ENCODE measurements at places on chromosomes 2 and 18. TPM values are rescaled to one million over a fixed set of nuclear protein-coding genes. Genes with fewer than 3 reads are reported as not detected.

Gene MAP2
- 0.28 TPM for total RNA-seq

Gene TNFAIP6
- 2.2 TPM for total RNA-seq

DNA sequence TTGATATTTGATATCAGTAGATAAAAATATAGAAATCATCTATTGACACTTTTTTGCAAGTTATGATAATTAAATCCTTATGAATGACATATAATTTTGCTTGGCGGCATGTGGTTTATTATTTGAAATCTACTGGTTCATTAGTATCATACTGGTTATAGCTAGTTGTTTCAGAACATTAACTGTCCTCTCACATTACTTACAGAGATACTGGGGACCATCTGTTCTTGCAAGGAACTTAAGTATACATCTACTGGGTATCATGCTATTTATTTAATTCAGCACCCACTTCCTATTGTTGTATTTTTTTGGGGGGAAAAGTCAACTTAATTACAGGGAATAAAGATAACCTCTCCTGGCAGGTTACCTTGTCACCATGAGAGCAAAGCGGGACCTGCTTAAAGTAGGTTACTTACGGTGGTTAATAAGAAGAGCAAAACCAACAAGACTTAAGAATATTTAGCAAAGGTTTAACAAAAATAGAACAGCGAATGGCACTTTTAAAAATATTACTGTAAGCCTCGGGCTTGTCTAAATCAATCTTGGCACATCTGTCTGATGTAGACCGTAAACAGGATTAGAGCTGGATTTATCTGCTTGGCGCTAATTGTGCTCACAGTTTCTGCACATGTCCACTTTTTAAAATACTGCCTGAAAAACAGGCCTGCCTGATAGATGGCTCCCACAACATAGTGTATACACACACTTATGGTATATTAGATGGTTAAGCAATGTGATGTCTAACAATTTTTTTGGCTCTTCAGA lies 41.8 kb downstream of the CERKL start:
- DNase-seq: no peak

GRCh38 chr2:166157578-166157977 lies 29.8 kb upstream of the SCN1A start:
- DNase-seq: no peak

DNA sequence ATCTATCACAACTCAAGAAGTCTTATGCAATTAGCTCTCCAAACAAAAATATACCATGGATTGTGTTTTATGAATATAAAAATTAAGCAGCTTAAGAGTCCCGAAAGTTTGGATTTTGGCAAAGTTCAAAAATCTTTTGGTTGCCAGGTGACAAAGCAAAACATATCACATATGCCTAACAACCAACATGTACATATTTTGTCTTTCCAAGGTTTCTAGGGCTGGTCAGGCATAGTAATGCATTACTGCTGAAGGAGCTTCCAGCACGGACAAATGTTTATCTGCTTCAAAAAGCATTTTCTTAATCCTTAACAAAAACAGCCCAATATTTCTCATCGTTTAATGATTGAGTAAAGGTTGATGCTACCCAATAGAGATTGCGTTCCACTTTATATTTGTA lies 1327.1 kb upstream of the ZEB2 start:
- peak; percentile 0 for DNase-seq

DNA sequence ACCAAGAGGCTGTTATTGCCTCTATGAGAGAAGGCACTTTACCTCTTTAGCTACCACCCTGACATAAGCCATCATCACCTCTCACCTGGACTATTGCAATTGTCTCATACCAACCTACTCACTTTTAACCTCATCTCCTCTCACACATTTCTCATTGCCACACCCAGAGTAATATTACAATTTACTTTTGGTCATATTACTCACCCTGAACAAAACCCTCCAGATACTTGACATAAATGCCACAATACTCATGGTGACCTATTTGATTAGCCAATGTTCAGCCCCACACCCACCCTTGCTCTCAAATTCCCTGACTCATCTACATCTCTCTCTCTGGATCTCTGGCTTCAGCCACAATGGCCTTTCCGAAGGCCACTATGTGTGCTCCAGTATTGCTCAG lies 90.9 kb upstream of the CDH7 start:
- no peak for DNase-seq

- no peak for DNase-seq
These were observed 114.8 kb upstream of the ANKRD30BL start for GRCh38 chr2:132276571-132276981.

- DNase-seq: no peak
These were observed 54.6 kb upstream of the CYTIP start for GRCh38 chr2:157498483-157498882.

DNA sequence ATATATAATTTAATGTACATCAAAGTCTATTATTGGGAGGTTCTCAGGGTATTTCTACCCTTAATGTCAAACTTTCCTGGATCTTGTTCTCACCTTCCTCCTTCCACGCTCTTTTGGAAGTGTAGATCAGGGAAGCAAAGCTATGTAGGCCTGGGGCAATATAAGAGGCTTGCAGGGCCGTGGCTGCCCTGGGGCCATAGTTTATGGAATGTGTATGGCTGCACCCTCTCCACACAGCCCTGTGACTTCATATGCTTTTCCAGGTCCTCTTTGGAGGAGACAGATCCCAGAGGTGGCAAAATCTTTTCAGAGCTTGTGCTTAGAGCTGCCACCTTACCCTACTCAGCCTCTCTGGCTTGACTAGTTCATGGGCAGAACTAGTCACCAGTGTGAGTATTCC lies 82.9 kb downstream of the PLB1 start:
- no peak for DNase-seq
